Activated T-helper 1 cell treated with Interleukin-2 at 50 U/mL for 16 hours (primary cell): ENCODE measurements at places on chromosomes 12 and 14.

DNA sequence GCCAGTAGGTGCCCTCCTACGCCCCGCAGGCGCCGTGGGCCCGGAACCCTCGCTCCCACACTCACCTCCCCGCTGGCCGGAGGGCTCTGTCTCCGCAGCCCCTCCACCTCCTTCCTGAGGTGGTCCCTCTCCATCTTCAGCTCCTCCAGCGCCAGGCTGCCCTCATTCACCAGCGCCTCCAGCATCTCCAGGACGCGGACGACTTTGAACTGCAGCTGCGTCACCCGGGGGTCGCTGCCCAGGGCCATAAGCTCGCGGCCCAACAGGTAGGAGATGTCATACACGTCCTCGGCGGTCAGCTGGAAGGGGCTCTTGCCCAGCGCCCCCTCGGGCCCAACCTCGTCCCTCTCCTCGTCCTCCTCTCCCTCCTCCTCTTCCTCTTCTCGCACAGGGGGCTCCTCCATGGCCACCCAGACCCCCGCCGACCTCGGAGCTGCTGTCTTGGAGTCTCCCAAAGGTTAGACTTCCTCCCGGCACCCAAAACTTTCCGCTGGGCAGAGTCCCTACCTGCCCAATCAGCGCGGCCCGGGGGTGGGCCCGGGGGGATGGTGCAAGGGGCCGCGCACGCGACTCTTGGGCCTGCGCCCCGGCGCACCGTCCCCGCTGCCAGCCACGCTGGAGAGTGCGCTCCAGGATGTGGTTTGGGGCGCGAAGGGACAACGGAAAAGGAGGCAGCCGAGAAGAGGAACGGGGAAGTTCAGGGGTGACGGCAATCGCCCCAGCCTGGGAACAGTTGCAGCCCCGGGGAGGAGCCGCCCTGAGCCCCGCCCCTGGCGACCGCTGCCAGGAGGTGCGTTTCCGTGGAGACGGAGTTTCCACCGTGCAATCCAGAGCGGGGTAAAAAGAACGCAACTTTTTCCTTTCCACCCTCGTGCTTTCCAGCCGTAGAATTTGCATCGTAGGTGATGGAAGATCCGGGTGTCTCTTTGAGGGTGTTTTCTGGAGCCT lies at the start of gene RILPL2:
TSS of gene RILPL2 (minus strand) at position 668 of the 948 bp plus-strand sequence. CDS start at position 404, 264 bp downstream.
- DNase-seq, result peak; percentile 87

GRCh38 chr14:50398189-50398580 lies 1.5 kb upstream of the CDKL1 start:
- no peak for DNase-seq

GRCh38 chr12:5430641-5431603 lies 986 bp upstream of the NTF3 start:
- DNase-seq, result no peak

GRCh38 chr12:93670104-93670503 lies 7.1 kb upstream of the CRADD start:
- no peak for DNase-seq

DNA sequence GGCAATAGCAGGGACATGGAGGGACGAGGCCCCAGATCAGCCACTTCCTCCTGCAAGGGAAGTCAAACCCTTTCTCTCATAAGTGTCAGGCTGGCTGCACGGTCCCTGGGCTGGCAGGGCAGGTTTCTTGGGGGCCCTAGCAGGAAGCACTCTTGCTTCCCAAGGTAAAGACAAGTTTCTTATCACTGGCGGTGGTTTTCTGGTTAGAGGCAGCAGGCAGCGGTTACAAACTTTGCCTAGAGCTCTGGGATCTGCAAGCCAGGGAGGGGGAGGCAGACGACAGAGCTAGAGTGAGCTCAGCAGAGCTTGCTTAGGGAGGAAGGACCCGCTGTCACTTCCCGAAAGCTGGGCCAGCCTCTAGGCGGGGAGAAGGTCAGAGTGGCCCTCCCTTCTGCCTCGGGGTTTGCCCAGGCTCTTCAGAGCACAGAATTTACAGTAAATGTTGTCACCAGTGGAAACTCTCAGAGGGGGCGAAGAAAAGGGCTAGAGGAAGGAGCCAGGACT lies 20.4 kb downstream of the BATF start:
- peak; percentile 52 for DNase-seq

DNA sequence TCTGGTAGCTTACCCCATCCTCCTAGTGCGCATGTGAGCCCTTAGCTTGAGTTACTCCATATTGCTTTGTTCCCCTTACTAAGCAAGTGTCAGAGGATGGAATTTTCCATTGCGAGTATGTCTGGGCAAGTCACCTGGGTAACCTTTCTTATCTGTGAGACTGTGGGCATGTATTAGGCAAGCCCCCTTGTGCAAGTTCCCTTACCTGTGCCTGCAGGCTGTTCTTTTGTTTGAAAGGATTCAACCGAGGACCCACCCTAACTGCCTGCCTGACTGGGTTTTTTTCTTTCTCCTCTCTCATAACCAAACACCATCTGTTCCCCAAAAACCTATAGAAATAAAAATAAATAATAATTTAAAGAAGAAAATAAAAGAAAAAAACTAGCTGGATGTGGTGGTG lies 22.3 kb upstream of the PPP2R5E start:
- DNase-seq, result no peak

DNA sequence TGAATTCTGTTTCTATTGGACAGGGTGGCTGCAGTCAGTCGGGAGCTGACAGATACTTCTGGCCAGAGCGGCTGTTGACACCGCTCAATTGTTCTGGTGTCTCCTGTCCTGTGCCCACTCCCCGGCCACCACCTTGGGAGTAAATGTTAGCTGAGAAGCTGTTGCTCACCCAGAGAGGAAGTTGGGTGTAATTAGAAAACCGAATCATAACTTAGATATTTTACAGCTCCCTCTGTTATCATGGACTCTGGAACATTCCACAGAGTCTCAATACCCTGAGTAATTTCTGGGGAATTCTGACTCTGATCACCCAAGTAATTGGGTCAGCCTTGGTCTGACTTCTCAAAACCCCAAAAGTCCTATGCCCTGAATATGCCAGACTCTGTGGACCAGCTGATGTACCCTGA lies 58.3 kb upstream of the RFLNA start:
- DNase-seq, result no peak

DNA sequence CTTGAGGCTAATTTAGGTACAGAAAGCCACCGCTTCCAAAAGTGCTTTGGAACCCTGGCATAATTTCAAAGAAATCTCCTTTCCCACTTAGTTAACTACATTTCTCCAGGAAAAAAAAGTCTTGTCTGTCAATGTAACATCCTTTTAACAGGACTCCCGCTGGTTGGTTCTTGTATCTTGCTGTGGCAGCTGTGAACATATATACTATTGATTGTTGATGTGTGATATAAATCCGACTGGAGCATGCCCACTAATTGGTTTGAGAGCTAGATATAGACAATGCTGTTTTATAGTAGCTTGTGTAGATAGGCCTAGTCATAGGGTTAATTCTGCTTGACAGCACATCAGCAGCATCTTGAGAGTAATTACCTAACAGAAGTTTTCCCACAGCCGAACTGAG lies 89.6 kb downstream of the MSRB3 start:
- no peak for DNase-seq

DNA sequence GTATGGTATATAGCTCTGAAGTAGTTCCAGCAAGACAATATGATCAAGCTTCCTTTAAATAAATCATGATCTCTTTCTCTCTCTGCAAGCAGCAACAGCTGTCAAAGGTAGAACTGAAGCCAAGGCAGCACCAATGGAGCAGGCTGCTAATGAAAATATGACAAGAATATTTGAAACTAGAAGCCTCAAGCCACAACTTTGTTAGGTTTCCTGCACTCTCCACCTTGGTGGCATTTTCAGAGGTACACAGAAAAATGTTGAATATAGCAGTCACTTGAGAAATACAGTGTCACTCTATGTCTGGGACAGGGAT lies 43.8 kb upstream of the PSMA6 start:
- no peak for DNase-seq

- no peak for DNase-seq
These were observed 732.5 kb downstream of the GALC start for GRCh38 chr14:87260460-87260859.

- DNase-seq, result no peak
These were observed 4.7 kb downstream of the ZDHHC17 start for GRCh38 chr12:76768576-76768975.

GRCh38 chr14:33413381-33413780 lies 474.7 kb downstream of the NPAS3 start:
- no peak for DNase-seq

DNA sequence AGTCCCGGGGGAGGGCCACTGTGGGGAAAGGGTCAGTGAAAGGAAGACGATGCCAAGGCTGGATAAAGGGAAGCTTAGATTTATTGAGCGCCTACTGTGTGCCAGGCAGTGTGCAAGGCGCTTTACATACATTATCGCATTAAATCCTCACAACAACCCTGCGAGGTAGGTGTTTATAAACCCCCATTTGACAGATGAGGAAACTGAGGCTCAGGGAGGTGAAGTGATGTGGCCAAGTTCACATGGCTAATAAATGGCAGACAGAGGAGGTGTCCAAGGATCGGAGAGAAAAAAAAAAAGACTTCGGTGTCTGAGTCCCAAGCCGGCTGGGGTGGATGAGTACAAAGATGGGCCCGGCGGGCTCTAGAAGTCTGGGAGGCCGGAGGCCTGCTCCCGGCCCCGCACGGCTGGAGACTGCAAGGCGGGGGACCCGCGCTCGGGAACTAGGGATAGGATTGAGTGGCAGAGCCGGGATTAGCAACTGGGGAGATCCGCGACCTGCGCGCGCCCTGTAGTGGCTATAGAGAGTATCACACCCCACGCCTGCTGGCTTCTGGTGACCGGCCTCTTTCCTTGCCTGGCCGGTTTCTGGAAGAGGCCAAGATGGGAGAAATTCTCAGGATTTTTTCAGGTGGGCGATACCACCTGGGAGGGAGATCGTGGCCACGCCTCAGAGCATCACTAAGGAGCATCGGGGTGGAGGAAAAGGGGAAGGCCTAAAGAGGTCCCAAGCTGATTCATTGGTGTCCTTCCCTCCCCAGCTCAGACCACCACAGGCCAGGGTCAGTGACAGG lies 3.9 kb downstream of the DDN start:
- no peak for DNase-seq

- no peak for DNase-seq
These were observed 219.1 kb downstream of the PHLDA1 start for GRCh38 chr12:75812271-75813018.

DNA sequence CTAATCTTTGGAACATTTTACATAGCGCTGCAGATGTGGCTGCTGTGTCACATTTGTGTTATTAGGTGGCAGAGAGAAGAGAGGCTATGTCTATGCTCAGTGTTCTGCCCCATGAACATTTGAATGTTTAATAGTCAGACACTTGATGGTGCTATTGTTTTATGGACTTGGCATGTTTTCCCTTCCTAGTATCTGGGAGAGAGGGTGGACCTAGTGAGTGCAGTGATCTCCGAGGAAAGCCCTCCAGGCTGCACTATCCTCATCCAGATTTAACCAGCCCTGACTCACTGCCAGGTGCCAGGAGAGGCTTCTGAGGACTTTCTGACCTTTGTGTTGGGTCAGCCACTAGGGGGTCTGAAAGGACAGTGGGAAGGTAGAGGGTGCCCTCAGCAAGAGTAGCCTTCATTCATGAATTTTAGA lies 24.3 kb downstream of the ZFC3H1 start:
- no peak for DNase-seq

DNA sequence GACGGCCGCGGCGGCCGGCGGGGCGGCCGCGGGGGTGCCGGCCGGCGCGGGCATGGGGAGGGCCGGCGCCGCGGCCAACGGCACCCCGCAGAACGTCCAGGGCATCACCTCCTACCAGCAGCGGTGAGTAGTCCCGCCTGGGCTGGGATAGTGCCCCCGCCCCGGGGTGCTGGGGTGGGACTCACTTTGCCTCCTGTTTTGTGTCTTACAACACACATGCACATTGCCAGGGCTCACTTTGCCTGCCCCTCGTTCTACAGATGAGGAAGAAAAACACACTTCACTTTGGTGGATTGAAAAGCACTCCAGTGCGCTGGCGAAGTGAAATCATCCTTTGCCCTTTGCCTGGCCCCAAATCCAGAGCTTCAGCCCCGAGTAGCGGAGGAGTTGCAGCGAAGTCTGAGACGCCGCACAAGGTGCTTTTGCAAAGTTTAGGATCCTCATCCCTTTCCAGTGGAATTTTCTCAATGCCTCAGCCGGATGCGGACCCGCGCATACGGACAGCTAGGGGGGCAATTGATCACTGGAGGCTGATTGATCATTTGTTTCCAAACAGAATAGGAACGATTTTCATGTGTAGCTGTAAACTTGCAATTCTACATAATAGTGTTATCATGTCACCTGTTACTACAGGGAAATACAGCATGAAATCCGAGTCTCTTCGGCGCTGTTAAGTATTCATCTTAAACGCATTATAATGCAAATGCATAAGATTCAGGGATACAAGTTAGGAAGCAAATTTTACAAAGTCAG lies 3.6 kb upstream of the NPAS3 start:
- no peak for DNase-seq

GRCh38 chr14:55241673-55242072 lies 29.5 kb upstream of the FBXO34 start:
- DNase-seq, result no peak

- DNase-seq, result no peak
These were observed 854.9 kb downstream of the RPS29 start for GRCh38 chr14:48731260-48731659.

GRCh38 chr12:26555139-26555538 lies 277.9 kb downstream of the ITPR2 start:
- no peak for DNase-seq

DNA sequence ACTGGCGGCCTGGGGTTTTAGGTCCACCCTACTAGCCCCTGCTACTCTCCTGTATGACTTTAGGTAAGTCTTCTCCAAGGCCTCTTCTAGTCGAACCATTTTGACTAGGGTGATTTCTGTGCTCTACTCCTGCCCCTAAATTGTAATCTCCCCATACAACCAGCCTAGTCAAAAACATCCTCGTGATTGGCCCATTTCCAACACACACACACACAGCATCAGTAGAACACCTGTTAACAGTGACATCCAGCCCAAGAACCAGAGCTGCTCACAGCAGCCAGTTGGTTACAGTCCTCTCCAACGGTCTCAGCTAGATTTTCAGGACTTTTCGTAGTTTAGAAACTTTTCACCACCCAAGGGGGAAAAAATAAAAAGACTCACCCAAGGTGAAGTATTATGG lies 30.9 kb downstream of the NT5DC3 start:
- DNase-seq, result no peak

GRCh38 chr14:28666961-28667360 lies 99.6 kb upstream of the FOXG1 start:
- no peak for DNase-seq

- DNase-seq, result no peak
These were observed 33.9 kb downstream of the MIA2 start for GRCh38 chr14:39267608-39268005.

DNA sequence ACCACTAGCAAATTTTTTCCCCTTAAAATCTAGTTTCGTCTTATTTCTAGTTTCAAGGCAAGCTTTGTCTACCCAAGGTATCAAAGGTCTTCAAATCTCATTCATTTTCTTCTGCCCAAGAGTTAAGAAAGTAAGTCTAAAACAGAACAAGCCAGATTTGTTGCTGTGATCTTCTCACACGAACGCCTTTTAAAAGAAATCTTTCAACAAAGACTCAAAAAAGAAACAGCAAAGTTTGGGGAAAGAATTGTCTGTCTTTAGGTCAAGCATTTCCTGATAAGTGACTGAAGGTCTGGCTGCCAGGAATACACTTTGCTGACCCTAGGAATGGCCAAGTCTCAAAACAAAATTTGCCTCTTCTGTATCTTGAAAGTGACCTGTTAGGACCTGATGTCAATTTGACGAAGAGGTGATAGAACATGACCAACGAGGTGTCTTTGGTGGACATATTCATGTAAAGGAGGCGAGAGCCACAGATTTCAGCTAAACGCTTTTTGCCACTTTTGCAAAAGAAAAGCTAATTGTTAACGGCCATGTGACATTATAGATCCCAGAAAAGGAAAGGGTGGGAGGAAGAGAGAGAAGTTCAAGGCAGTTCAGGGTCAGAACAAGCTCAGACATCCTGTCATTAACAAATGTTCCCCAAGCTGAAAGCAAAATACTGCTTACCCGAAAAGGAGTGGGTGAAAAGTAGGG lies 1.7 kb downstream of the CDK17 start:
- no peak for DNase-seq
